Stomach (tissue), 19 donors: ENCODE measurements at places on chromosomes 7 and 10. TPM values are rescaled to one million over a fixed set of nuclear protein-coding genes. Genes with fewer than 3 reads are reported as not detected.

Gene AKR1C2
- 40.0 TPM for polyA plus RNA-seq

GRCh38 chr7:109901926-109902325, 1189.0 kb upstream of the LRRN3 start:
- H3K4me1 ChIP-seq, result no peaks in the 10 kb centered on the region
- H3K27me3 ChIP-seq, result no peaks in the 10 kb centered on the region
- DNase-seq, result no peak
- H3K36me3 ChIP-seq, result no peaks in the 10 kb centered on the region
- no peak overlapping the region for H3K27ac ChIP-seq

- no peaks in the 10 kb centered on the region for H3K4me1 ChIP-seq
- H3K27me3 ChIP-seq, result no peaks in the 10 kb centered on the region
- peaks cover 27% of the 10 kb centered on the region for H3K36me3 ChIP-seq
- no peak for DNase-seq
These were observed 53.0 kb downstream of the PHF14 start for GRCh38 chr7:11026452-11027359.

GRCh38 chr10:2951235-2951835, 116.0 kb upstream of the PFKP start:
- H3K27me3 ChIP-seq, result peaks cover 8% of the 10 kb centered on the region
- no peaks in the 10 kb centered on the region for H3K4me1 ChIP-seq
- H3K27ac ChIP-seq, result no peak overlapping the region
- no peak for DNase-seq
- H3K4me3 ChIP-seq, result no peak overlapping the region
- no peaks in the 10 kb centered on the region for H3K36me3 ChIP-seq

- H3K27me3 ChIP-seq, result no peaks in the 10 kb centered on the region
- peaks cover 64% of the 10 kb centered on the region for H3K4me1 ChIP-seq
- no peak overlapping the region for H3K4me3 ChIP-seq
- no peak for DNase-seq
These were observed 24.3 kb downstream of the PDZD8 start for GRCh38 chr10:117350909-117351308.

DNA sequence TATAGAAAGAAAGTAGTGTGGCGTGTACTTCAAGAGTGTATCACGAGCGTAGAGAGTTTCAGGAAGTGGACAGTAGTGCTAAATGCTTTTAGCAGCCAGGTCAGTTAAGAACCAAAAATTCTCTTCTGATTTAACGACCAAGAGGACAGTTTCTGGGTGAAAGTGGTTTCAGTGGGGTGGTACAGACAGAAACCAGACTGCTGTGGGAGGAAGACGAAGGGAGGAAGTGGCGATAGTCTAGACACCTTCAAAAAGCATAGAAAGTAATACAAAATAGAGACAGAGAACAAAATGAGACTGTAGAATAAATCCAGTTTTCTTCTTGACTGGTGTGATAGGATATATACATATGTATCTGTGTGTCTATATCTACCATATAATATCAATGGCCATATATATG, 93.5 kb downstream of the MBL2 start:
- H3K36me3 ChIP-seq, result no peaks in the 10 kb centered on the region
- no peak for DNase-seq
- H3K27ac ChIP-seq, result no peak overlapping the region
- no peak overlapping the region for H3K4me3 ChIP-seq
- no peaks in the 10 kb centered on the region for H3K27me3 ChIP-seq
- peaks cover 6% of the 10 kb centered on the region for H3K4me1 ChIP-seq
